Right ventricle myocardium superior (tissue), 1 donor: ENCODE measurements at places on chromosomes 3 and 15.

- no peak for DNase-seq
Observed at GRCh38 chr15:92670621-92671020, 15.0 kb upstream of the FAM174B start.

- DNase-seq: no peak
Observed at GRCh38 chr3:111763001-111763471, 96.0 kb upstream of the PHLDB2 start.

DNA sequence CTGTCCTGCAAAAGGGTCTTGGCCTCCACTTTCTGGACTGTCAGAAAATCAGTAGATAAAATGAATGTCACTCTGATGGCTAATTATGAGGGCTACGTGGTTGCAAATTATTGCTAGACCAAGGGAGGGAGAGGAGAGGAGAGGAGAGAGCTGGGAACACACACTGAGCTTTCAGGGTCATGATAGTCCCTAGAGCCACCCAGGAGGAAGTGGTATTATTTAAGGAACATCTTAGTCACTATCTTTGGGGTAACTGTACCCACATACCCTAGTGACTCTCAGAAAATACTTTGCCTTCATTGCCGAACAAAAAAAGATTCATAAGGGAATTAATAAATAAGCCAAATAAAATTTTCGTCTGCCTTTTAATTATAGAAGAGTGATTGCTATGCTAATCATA, 642.3 kb upstream of the CFAP20DC start:
- DNase-seq: no peak

DNA sequence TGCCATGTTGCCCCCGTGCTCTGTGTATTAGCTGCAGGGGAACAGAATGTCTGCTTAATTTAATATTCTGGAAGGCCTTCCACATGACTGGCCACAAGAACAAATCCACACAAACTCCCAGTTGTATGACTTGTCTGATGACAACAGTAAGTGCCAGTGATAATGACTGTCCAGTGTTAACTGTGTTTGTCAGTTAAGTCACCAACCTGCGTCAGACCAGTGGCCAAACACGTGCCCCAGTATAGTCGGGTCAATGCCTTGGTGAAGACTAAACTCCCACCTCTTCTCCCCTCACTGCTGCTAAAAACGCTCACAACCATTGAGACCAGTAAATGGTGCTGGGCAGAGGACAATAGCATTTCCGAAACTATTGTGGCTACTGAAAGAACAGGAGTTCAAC, 9.8 kb upstream of the ATP13A5 start:
- no peak for DNase-seq

DNA sequence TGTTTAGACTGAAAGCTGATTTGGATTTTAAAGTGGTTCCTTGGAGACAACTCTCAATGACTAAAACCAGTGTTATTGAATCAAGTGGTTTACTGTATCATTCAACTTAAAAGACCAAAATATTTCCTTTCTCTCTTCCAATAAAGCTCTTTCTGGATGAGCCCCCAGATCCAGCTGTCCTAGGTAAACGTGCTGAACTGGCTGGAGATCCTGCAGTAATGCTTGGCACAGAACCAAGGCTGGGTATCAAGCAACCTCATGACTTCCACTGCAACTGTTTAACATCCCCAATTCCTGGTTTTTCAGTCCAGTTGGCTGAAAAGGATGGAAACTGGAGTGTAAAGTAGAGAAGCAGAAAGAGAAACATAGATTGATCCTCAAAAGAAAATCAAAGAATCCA, 28.9 kb downstream of the SEC22C start:
- no peak for DNase-seq
